ENCODE measurements at places on chromosomes 2 and 18. TPM values are rescaled to one million over a fixed set of nuclear protein-coding genes. Genes with fewer than 3 reads are reported as not detected.

DNA sequence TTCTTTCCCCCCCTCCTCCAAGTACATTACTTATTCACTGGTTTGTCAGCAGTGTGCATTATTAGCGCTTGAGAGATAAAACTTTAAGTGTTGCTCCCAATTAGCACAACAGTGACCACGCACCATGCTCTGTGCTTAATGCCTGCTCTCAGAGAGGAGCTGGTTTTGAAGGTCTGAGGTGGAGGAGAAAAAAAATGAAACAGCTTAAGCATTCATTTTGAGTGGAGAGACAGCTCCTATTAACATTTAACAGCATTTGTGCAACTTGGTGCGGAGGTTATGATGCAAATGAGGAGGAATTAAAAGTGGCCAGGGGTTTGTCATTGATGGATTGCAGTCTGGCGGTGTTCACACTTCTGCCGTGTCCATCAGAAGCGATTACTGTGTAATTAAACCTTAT lies 141.8 kb downstream of the FIGN start:
- no peak for DNase-seq

DNA sequence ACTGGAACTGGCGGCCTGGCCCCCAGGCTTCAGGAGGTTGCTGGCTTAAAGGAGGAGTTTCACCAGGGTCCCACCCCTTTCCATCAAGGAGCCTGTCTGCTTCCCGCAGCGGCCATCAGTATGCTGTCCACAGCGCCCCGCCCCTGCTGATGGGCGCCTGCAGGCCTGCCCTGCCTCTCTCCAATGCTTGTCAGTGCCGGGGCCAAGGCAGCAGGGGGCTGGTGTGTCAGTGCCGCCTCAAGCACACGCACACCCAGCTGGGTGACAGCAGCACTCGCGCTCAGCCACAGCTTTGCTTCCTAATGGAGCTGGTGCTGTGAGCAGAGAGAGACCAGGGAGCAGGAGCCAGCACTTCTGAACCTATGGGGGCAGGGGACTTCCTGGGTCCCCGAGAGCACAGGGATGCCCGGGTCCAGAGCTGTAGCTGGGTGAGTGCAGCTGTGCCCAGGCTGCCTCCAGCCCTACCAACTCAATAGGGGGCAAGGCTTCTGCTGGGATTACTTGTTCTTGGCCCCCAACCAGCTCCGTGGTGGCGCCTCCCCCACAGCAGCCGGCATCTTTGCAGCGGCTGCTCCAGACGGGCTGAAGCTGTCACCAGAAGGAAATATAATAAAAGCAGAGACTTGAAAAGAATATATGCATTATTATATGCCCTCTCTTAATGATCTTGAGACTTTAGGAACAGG lies 377.2 kb upstream of the LRATD1 start:
- DNase-seq, result no peak

DNA sequence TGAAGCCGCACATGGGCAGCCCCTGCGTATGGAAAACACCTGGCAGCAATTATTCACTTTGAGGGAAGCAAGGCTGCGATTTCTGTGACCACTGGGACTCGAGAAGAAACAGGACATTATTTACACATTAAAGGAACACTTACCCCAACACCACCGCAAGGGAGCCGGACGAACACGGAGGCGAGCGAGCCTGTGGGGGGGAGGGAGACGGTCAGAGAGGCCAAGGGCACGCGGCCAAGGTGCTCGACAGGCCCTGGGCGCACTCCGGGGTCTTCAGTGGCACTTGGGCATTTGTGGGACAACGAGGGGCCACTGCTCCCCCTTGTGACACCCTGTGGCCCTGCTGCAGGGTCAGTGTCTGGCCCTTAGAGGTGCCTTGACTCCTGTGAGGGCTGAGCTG lies 247.0 kb downstream of the TWIST2 start:
- DNase-seq, result no peak

Gene MLPH
- total RNA-seq, result 53.1 TPM

Gene SPAST
- total RNA-seq, result 32.5 TPM

Gene CCDC74B
- 33.7 TPM for total RNA-seq

Gene IL37
- not detected for total RNA-seq

Gene SERPINB10
- total RNA-seq, result 1.5 TPM

Gene SCYGR6
- not detected for total RNA-seq

Measured in Daoy (cell line).